Stimulated activated CD4-positive, alpha-beta T cell treated with anti-CD3 and anti-CD28 coated beads, Interleukin-1b, Interleukin-23, amount 100 ng/mL, for 1 hour (primary cell): ENCODE measurements at places on chromosomes 2 and 18.

- no peak for DNase-seq
Measured at GRCh38 chr2:203826704-203827103, 40.9 kb upstream of the CTLA4 start.

GRCh38 chr2:242098034-242098433, 228.5 kb downstream of the RTP5 start:
- DNase-seq = no peak

DNA sequence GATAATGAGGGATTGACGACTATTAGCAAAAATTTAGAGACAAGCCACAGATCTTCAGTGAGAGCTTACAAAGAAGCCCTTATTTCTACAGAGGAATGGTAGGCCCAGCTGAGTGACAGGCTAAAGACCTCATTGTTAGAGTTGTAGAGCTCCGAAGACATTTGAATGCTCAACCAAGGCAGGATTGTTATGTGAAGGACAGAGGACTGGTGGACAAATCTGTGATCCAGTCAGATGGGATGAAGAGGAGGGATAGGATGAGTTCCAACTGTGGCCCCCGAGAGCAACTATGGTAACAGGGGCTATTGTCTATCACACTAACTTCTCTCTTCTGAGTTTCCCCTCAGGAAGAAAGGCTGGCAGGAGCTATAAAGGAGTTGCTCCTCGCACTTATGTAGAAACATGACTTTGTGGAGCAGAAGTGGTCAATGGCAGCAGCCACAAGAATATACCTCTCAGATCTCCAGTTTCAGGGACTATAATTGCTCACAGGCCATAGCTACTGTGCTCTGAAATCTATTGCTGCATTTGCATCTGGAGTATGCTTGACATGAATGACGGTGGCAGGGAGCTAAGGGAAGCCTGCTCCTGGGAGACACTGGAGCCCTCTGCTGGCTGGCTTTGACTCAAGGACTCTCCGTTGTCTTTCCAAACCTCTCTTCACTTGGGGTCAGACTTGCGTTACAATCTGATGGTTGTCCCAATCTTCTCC, 50.3 kb upstream of the GREB1L start:
- DNase-seq = no peak

DNA sequence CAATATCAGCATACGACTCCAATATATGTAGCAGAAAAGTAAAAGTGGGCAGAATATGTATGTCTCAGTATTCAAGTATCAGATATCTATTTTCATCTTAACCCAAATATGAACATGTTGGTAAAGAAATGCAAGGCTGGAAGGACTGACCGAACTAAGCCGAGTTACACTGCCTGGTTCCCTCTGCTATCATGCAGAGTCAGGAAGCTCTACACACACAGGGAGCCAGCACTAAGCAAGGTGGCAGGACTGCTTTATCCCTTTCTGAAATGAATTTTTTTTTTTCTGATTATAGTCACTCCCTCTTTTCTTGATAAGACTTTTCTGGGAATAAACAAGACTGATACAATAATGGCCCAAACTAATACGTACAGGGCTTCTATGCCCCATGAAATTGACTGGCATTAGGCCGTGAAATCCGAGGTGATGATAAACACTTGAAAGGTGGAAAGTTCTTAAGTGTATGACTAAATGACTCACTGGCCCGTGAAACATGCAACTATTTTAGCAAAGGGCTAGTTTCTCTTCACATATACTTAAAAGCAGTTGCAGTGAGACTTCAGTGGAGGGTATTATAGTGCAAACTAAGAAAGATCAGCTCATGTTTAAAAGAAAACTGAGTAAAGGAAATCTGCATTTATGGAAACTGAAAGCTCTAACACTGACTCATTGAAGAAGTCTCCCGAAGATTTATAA, 14.9 kb downstream of the DPP4 start:
- no peak for DNase-seq

DNA sequence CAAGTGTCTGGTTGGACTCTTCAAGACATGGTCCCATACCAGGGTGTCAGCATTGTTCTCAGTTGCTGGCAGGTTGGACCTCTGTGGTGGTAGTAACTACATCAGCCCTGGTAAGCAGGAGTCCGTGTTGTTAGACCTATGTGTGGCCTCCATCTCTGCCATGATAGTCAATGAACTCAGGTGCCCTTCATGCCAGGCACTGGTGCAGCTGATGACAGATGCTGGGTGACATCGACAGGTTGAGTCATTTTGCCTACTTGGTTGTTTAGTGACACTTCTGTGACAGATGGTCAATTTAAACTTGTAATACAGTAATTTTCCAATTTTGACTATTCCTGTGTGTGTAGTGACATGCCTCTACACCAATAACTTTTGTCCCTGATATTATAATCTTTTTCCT, 189.7 kb downstream of the SP3 start:
- DNase-seq = no peak

DNA sequence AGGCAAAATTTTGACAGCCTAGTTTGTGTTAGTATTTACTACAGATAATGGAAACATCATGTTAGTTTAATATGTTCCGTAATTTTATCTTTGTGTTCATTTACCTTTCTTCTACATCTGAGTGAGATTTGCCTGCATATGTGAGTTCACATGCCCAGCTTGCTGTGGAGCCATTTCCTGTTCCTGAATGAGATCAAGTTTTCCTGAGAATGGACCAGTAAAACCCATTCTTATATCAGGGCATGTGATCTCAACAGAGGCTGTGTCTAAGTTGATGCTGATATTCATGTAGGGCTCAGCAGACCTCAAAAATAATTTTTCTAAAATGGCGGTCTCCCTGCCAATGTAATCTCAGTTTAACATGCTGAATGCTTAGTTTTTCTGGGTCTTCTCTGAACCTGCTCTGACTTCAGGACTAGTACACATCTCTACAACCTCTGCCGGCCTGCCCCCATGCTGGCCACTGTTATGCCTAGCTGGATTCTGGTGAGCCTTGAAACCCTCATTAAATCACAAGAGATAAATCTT, 1.0 kb downstream of the IL1A start:
- no peak for DNase-seq

DNA sequence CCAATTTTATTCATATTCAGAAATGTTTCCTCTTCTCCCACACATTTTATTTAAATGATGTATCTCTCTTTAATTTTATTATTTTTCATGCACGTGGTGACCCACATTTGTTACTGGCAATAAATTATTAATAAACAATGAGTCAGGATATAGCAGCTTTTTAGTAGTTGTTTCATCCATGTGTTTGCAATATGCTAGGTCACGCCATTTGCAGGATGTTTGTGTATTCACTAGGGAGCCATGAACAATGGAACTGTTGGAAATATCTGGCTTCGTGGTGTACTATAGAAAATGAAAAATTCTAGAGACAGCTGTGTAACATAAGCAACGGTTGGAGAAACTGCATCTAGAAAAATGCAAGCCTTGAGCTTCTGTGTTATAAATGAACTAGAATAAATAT, 176.0 kb upstream of the COL3A1 start:
- DNase-seq = no peak
